ENCODE measurements at places on chromosomes 7 and 10.

GRCh38 chr10:97927622-97928021 is 78.0 kb downstream of the GOLGA7B start:
- DNase-seq: no peak

- DNase-seq: peak; percentile 48
Measured at GRCh38 chr10:3776796-3777571, 8.0 kb downstream of the KLF6 start.

DNA sequence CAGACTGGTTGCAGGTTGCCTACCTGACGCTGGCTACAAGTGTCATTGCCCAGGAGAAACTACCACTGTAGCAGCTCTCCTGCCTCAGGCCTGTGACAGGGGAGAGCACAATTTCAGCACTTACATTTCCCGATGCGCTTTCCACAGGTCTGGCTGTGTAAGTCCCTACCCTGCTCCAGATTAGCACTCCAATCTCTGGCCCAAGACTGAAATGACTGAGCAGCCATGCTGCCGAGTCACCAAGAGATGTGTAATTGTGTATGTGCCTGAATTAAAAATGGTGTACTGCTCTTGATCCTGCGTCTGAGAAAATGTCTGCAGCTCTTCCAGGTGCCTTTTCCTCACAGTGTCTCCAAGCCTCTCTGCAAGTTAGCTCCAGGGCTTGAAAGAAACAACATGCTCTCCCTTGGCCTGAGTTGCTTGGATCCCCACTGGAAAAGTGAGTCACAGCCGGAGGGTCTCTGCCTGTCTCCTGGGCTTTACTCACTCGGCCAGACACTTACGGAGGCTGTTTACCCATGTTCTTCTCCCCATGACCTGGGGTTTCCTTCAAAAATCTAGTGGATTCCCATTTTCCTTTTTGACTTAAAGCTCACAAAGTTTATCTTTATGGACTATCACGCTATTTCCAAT is 1001.7 kb upstream of the KCND2 start:
- no peak for DNase-seq

DNA sequence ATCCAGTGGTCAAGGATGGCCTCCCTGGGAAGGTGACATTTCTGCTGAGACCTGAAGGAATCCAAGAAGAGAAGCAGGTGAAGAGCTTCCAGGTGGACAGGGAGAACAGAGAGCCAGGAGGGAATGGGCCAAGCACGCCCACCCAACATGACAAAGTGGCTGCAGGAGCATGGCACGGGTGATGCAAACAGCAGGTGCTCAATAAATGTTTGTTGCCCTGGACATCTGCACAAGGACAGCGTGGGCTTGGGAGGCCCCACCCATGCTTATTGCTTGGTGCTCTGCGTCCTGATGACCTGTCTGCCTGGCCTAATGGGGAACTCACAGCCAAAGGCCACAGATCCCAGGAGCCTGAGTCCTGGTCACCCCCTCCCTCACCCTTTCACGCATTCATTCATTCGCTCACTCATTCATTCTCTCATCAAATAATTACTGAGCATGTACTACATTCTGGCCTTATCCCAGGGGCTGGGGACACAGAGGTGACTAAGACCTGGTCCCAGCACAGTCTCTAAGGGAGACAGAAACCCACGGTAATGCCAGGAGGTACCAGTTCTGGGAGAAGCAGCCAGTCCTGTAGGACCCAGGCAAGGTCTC is 13.1 kb downstream of the RHBDD2 start:
- DNase-seq: no peak

DNA sequence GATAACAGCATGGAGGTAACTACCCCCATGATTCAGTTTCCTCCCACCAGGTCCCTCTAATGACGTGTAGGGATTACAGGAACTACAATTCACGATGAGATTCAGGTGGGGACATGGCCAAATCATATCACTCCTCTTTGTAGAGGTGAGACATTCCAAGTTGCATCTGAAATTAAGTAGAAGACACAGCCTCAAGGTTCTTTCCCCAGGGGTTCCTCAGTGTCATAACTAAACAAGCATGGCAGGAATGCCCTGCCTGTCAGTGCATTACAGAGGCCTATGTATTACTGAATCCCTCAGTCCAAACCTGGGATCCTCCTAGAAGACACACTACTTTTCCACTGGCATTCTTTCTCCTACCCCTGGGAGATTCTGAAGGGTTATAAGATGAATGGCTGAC is 42.6 kb upstream of the WNT16 start:
- no peak for DNase-seq

DNA sequence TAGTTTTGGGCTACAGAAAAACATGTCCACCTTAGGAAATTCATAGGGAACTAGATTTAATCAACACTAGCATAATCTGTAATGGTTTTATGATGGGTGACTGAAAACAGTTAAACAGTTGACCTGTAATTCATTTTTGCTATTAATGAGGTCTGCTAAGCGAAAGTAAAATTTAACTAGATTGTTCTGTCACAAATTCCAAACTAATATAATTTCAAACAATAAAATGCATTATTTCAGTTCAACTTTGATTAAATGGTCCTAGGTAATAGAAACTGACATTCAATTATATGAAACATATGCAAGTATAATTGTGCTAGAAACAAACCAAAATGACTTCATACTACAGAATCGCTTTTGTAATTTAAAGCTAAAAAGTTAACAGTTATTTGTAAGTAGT is 6.9 kb downstream of the NOC3L start:
- DNase-seq: no peak

DNA sequence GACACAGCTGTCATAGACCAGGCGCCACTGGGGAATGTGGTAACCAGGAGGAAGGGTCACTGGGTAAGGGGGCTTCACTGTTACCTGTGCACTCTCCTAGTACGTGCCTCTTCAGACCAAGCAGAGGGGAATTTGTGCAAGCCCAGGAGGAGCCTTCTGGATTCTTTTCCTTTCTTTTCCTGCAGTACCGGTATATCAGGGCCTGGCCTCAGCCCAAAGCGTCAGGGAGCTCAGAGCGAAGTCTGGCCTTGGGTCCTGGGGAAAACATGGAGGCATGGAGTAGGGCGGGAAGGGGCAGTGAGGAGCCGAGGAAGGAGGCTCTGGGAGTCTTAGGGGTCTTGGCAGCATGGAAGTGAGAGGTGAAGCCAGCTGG is 133.6 kb upstream of the GDF10 start:
- no peak for DNase-seq

- no peak for DNase-seq
Measured at GRCh38 chr10:113087165-113088029, 137.3 kb downstream of the TCF7L2 start.

- DNase-seq: no peak
Measured at GRCh38 chr7:128456255-128456725, 612 bp downstream of the HILPDA start.
